ENCODE measurements at places on chromosomes 11 and 22.
A peak's percentile ranks its signal among the peaks of the same experiment; 100 is the strongest.

- DNase-seq, result no peak
These were observed 5.4 kb upstream of the MAPK8IP1 start for GRCh38 chr11:45879803-45880686.

DNA sequence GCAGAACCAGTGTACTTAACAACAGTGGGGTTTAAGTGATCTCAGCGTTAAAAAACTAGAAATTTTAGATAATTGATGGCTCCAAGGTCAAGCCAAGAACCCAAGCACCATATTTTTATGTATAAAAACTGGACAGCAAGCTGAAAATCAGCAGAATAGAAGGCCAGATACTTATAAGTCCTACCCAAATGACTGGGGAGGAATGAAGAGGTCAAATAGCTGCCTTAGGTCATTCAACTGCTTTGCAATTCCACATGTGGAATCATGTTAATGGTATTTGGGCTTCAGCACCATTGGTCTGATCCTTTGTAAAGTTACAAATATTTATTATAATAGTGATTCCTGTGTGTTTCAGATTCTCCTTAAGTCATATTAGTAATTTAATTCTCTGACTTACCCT is 108.4 kb downstream of the FAT3 start:
- no peak for DNase-seq

DNA sequence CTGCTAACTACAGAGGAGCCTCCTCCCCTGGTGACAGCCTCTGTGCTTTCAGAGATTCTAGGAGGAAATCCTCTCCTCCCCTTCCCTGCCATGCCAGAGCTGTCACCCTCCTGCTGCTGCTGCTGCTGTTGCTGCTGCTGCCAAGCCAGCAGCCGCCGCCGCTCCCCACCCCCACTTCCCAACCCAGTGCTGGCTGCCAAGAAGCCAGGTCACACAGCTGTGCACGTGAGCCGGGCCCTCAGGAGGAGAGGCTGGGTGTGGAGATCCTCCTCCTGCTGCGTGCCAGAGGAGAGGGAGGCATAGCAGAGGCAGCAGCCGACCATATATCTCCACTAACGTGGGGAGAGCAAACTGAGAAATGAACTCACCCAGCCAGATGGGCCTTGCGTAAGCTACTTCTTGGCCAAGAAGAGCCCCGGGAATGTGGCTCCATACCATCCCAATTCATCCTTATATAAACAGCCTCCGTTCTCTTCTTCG is 12.4 kb downstream of the CRY2 start:
- DNase-seq, result no peak

DNA sequence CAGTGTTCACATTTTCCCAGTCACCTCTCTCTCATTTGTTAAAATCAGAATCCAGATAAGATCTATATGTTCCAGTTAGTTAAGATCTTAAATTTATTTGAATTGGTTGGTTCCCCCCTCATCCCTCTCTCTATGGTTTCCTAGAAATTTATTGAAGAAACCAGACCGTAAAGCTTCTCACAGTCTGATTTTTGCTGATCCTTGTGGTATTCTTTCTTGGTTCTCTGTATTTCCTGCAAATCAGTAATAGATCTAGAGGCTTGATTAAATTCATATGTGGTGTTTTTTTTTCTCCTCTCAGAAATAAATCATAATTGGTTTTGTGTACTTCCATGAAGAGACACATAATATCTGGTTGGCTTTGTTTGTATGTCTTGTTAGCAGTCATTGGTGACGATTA is 147.5 kb downstream of the TMEM135 start:
- DNase-seq, result no peak

GRCh38 chr22:32490279-32490678 is 15.7 kb downstream of the FBXO7 start:
- DNase-seq, result no peak

DNA sequence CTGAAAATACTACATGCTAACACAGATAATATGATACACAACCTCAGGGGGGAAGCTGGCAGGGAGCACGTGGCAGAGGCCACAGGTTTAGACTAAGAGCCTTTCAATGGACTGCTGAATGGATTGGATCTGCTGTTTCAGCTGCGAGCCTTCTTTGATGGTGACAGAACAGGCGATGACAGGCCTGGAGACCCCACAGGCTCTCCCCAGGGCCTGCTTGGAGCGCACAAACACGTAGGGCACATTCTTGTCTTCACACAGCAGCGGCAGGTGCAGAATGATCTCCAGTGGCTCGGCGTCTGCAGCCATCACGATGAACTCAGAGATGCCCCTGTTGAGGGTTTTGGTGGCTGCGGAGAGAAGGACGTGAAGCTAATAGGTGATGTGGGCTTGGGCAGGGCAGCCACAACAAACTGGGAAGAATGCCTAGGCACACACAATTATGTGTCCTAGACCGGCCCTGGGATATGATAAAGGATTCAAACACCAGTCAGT is 13.8 kb downstream of the SNU13 start:
- DNase-seq, result no peak

- DNase-seq, result no peak
These were observed 22.5 kb downstream of the TAB1 start for GRCh38 chr22:39422101-39422500.

DNA sequence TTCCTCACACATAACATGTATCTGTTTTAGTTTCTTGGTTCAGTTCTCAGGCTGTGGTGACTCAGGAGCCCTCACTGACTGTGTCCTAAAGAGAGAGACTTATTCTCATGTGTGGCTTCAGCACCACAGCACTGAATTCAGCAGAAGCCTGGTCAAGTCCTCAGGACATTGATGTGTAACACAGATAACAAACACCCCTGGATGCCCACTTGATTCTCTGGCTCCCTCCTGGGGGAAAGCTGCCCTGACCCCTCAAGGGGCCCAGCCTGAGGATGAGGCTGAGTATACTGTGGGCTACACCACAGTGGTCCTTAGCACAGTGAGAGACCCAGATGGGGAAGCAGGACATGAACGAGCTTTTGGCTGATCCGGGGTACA is 87.2 kb upstream of the VPREB1 start:
- DNase-seq, result no peak

DNA sequence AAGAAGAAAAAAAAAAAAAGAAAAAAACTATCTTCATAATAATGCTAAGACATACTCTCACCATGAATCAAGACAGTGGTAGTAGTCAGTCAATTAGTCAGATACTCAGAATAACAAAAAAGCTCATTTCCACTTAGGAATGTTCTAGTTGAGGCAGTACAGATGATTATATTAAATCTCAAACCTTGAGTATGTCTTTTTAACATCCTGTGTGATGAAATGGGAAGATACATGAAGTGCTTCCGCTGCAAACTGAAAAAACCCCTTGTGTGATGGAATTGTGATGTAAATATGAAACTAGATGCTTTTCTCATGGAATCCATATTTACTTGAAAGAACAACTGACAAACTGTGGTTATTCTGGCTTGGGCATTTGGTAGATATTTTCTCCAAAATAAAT is 13.7 kb downstream of the AMOTL1 start:
- peak; percentile 48 for DNase-seq

- peak; percentile 43 for DNase-seq
These were observed 68.6 kb upstream of the SORL1-AS1 start for GRCh38 chr11:121521145-121522042.

All from suppressor macrophage treated with lipopolysaccharide for 1 hour (primary cell).